ENCODE measurements at places on chromosomes 11 and 22. TPM values are rescaled to one million over a fixed set of nuclear protein-coding genes. Genes with fewer than 3 reads are reported as not detected.

The C11orf52 gene
- total RNA-seq, result 1.6 TPM

The NELL1 gene
- not detected for total RNA-seq

The PEX16 gene
- 18.4 TPM for total RNA-seq

The SEPTIN5 gene
- total RNA-seq, result 127 TPM

The POLD4 gene
- 54.5 TPM for total RNA-seq

The OR5M8 gene
- total RNA-seq, result not detected

The CCDC89 gene
- total RNA-seq, result 0.39 TPM

The PIH1D2 gene
- 0.76 TPM for total RNA-seq

The FGF4 gene
- total RNA-seq, result not detected

The PES1 gene
- total RNA-seq, result 38.9 TPM

The MEI1 gene
- 0.42 TPM for total RNA-seq

The SLC22A12 gene
- total RNA-seq, result not detected

The OR52A1 gene
- not detected for total RNA-seq

The MS4A6A gene
- total RNA-seq, result 155 TPM

DNA sequence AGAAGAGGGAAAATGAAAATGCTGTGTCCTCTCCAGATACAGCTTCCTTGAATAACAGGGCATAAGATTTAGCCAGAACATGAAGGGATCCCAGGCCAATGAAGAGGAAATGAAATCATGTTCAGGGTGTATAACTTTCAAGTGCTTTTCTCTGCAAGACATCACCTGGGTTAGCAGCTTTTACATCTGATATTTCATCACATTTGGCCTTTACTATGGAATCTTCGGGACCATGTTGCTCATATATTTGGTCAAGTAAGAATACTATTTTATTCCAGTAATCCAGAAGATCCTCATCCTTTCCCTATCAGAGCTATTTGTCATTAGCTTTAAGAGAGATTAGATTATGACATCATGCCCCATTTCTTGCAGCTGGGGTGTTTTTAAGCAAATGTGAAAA lies 66.3 kb upstream of the OR5AK2 start:
- no peak for DNase-seq

DNA sequence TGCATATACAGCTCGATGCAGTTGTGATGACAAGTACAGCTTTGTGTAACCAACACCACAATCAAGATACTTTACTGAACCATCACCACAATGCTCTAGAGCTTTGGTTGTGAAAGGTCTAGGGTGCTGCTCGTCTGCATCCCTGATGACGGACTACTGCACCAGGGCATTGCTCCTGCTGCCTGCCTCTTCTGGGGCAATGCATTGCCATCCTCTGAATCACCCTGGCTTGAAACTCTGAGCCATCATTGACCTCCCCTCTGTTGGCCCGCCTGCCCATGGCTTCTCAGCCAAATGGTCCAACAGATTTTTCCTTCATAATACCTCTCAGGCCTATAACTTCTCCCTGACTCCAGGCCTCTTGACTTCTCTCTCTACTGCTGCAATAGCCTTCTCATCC lies 77.4 kb upstream of the CSNK2A3 start:
- DNase-seq, result no peak

DNA sequence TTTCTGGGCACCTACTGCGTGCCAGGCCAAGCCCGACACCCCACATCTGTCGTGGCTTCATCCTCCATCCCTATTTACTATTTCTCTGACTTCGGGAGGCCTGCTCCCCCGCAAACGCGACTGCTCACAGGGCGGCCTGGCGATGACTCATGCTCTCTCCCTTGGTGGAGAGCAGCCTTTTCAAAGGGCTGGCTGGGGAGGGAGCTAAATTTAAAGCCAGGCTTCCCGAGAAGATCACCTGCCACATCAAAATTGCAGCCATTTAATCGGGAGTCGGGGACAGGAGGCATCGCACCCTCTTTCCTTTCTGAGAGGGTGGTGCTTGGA lies 24.9 kb upstream of the SHISAL1 start:
- peak; percentile 72 for DNase-seq

- no peak for DNase-seq
These were observed 2.9 kb downstream of the CHID1 start for GRCh38 chr11:907668-908067.

- no peak for DNase-seq
These were observed 24.2 kb downstream of the EIF4G2 start for GRCh38 chr11:10784232-10785145.

DNA sequence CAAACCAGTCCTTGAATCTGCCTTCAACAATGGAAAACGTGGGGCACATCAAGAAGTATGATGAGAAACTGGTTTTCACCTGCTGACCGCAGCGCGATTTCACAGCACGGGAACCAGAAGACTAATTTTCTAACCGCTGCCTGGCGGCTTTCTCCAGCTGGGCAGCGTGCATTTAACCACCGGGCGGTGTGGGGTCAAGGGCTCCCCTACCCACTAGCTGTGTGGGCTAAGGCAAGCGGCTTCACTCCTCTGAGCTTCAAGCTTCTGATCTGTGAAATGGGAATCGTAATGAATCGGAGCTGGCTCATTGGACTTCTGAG lies 4.2 kb downstream of the SHANK2 start:
- no peak for DNase-seq

DNA sequence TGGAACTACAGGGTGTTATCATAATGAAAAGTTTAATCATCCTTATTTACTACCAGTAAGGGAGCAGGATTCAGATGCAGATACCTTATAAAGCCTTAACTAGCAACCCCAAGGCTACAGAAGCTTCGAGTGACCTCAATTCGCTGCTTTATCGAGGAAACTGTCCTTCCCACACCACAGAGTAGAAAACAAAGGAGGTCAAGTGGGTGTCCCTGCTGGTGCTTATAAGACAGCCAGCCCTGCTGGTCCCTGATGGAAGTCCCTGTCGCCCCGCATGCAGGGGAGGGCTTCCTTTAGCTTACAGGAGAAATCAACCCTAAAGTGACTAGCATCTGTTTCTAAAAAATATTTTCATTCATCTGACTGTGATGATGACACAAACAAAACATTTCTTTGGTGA lies 7.3 kb downstream of the MN1 start:
- DNase-seq, result no peak

DNA sequence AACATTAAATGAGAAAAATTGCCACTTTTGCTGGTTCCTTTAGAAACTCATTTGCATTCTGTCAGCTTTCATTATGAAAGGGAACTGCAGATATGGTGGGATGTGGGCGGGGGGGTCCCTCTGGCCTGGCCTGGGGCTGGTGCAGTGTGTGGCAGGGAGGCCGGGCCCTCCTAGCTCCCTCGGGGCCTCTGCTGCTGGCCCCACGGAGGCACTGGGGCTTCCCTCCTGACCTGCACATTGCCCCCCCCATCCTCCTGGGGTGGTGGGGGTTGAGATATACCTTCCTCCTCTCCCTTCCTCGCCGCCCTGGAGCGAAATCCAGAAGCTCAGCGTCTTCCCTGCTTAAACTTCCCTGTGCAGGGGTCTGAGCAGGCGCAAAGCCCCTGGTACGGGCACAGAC lies 1005.9 kb downstream of the BRD1 start:
- DNase-seq, result no peak

GRCh38 chr11:60786811-60787567 lies 1.9 kb downstream of the MS4A10 start:
- peak; percentile 82 for DNase-seq

GRCh38 chr11:126538071-126538470 lies 182.6 kb downstream of the ST3GAL4 start:
- DNase-seq, result no peak

GRCh38 chr22:19872779-19873137 lies 18.1 kb upstream of the GNB1L start:
- DNase-seq, result no peak

- DNase-seq, result no peak
These were observed 92.5 kb downstream of the SIK3 start for GRCh38 chr11:117005758-117006157.

DNA sequence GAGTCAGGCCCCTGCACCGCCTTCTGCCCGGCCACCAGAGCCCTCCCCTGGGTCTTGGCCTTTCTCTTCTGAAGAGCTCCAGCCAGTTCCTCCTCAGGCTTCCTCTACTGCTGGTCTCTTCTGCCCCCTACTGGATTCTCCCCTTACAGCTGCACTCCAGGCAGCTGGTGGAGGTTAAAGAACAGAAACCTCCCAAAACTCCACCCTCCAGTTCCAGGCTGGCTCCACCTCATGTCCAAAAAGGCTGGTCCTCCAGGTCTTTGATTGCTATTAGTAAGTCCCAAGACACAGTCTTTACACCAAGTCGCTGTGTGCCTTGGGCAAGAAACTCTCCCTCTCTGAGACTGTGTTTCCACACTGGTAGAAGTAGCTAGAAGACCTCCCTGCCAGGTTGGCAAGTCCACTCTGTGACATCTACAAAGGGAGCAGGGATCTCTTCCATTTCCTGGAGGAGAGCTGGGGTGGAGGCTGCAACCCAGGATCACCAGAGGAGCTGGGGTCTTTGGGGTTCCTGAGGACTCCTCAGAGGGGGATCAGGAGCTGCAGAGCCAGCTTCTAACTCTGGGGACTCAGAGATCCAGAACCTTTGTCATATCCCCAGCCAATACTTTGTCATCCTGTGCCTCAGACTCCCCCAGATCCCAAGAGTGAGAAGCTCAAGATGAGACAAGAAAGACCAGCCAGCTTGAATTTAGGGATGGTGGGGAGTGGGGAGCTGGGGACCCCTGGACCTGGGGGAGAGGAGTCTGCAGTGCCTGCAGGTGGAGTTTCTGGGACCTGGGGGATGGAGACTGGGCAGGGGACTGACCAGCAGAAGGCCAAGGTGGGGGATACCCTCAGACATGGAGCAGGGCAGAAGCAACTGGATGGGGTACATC lies 3.4 kb upstream of the IGLL5 start:
- DNase-seq, result peak; percentile 35

DNA sequence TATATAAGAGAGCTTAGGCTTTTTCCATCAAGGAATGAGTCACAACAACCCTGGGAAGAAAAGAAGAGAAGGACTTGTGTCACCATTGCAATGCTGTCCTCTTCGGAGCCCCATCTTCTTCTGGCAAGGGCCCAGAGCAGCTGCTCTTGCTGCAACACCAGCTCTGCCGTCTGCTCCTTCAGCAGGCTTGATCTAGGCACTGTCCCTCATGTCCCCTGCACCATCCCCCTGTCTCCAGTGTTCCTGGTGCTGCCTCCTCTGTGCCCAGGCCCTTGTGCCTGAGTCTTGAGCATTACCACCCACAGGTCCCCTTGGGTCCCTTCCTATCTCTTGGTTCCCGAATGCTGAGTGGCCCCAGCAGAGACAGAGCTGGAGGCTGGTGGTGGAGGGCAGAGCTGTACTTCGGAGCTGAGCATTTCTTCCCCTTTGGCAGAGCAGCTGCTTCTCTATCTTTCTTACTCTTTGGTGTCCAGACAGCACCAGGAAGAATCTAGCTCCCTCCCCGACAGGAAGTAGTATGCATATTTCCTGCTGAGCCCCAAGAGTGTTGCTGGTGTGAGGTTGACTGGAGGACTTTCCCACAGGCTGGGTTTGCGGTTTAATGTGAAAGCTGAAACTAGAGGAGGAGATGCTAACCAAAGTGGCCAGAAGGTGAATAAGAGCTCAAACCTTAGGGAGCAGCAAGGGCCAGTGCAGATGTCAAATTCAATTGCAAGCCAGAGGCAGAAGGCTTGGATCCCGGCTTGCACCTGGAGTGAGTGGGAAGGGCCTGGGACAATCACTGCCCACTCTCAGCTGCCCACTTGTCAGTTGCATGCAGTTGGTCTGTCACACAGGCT lies 27.8 kb downstream of the WEE1 start:
- DNase-seq, result no peak

DNA sequence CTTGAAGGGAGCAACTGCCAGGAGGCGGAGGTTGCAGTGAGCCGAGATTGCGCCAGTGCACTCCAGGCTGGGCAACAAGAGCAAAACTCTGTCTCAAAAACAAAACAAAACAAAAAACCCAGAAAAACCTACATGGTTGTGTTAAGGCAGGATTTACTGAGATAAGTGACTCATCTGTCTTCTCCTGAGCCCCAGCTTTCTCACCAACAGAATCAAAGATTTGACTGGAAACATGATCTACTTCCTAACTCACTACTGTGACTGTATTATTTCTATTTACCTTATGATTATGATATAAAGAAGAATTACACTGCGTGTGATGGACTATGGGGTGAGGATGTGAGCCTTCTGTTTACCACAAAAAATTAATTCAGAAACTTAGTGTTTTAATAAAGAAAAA lies 21.8 kb downstream of the FAM118B start:
- no peak for DNase-seq

DNA sequence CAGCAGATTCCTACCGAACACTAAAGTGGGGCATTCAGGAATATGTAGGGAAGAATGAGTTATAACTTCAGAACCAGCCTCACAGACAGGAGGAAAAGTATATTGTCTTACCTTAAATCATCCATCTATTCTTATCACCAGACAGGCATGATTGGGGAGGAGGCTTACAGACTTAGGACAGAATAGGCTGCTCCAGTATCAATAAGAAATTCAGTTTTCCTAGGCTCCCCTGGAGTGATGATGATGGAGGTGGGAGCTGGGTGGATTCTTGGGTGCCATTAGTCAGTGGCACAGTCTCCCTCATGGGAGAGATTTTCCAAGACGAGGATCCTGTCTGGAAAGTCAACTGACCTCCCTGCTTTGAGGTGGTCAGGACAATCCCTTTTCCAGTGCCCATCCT lies 225.0 kb downstream of the AASDHPPT start:
- DNase-seq, result no peak

DNA sequence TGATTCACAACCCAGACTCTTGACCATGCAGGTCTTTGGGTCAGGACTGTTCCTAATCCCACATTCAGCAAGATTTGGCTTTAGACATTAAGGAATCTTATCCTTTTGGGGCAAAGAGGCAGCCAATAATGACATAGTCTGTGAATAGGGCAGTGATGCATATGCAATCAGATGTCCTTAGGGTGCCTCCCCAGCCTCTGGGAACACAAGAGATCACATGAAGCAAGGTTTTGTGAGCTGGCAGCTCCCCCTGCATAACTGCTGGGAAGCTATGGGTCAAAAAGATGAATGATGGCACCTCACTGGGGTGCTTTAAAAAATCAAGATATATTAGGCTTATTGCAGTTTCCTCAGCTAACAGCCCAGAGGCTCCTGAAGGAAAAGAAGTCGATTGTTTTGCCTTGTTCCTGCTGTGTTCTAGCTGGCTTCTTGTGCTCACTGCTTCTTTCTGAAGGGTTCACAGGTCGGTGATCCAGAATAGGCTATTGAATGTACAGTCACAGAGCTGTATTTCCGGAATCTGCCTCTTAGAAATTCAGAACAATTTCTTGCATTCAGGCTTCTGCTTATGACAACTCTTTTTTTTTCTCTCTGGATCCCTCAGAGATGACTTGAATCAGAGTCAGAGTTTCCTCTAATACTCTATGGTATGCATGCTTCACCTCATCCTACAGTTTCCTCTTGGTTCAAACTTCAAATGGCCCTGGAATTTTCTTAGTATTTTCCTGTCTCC lies 31.7 kb downstream of the INSC start:
- no peak for DNase-seq

- DNase-seq, result peak; percentile 39
These were observed 431 bp downstream of the KMT2A start for GRCh38 chr11:118436639-118437207.

DNA sequence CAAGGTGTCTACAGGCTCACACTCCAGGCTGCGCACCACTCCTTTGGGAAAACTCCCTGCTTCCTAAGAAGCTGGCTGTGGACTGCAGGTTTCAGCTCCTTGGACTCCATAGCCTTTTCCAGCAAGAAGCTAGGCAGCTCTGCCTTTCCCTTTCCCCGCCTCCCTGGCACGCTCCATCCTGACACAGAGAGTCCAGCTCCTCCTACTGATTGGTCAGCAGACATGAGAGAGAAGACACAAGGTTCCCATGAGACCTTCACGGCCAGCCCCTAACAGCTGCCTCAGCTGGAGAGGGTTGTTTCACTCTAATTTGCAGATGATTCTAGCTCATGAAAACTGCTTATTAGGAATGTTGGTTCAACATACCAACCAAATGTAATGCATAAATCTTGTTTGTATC lies 27.6 kb downstream of the TENM4 start:
- DNase-seq, result peak; percentile 79

All from left cardiac atrium (tissue), 4 donors.